Non-pigmented ciliary epithelial cell (primary cell): ENCODE measurements at places on chromosomes 7 and 10.

- peak; percentile 78 for DNase-seq
Measured at GRCh38 chr7:84251277-84251781, 56.7 kb upstream of the SEMA3A start.

- DNase-seq, result no peak
Measured at GRCh38 chr7:115122388-115122787, 200.5 kb downstream of the MDFIC start.

GRCh38 chr10:71297343-71297742 lies 21.7 kb upstream of the SLC29A3 start:
- no peak for DNase-seq

- no peak for DNase-seq
Measured at GRCh38 chr7:100118388-100119071, 628 bp downstream of the TAF6 start.

DNA sequence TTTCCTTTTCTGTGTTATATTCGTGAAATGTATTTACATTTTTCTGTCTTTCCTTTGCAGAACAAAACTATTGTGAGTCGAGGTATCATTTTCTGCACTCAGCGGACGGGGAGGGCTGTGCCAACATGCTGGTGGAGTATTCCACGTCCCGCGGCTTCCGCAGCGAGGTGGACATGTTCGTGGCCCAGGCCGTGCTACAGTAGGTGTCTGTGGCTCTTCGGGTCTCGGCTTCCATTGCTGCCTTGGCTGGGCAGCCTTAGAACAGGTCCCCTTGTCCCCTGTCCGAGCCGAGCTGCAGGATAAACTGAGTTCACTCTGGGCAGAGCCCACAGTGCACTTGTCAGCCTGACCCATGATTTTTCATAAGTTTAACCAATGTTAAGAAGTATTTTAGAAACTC lies 14.5 kb downstream of the GET4 start:
- no peak for DNase-seq

DNA sequence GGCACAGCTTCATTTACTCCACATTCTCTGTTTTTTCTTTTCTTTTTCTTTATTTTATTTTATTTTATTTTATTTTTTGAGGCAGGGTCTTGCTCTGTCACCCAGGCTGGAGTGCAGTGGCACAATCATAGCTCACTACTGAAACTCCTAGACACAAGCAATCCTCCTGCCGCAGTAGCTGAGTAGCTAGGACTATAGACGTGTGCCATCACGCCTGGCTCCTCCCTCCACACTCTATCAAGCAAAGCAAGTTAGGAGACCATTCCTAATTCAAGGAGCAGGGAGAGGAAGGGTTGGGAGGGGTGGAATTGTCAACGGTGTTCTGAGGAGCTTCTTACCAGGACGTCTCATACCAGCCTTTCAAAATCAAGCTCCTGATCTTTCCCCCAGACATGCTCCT lies 52.4 kb downstream of the OAT start:
- no peak for DNase-seq

DNA sequence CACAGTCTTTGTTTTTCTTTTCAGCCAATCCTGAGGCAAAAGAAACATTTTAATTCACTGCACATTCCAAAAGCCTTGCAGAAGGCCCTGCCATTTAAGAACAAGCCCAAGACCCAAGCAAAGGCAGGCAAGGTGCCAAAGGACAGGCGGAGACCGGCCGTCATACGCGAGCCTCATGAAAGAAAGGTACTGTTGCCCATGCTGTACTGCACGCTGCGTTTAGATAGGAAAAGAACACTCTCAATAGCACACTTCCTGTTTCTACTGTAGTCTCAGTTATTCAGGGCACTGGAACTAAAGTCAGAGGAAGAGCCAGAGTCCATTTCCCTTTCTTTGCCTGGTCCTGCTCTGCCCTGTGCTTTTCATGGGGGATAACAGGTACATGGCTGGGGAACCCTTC lies 47.6 kb downstream of the BMS1 start:
- no peak for DNase-seq

DNA sequence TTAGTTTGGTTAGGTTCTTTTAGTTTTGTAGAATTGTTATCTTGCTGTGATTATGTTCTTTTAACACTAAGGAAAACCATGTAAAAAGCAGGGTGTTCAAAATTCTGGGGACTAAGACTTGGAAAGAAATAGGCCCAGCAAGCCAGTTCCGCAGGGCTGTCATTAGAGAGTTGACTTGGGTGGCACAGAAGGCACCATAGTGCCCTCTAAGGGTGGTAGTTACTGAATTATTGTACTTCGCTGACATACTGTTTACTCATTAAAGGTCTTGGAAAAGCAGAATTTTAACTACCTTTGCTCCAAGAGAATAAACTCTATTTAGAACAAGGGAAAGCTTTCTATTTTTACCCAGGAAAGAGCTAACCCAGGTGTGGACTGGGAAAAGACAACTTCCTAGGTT lies 86.5 kb downstream of the OTUD1 start:
- DNase-seq, result no peak

GRCh38 chr10:96704563-96704962 lies 15.8 kb downstream of the PIK3AP1 start:
- DNase-seq, result no peak

DNA sequence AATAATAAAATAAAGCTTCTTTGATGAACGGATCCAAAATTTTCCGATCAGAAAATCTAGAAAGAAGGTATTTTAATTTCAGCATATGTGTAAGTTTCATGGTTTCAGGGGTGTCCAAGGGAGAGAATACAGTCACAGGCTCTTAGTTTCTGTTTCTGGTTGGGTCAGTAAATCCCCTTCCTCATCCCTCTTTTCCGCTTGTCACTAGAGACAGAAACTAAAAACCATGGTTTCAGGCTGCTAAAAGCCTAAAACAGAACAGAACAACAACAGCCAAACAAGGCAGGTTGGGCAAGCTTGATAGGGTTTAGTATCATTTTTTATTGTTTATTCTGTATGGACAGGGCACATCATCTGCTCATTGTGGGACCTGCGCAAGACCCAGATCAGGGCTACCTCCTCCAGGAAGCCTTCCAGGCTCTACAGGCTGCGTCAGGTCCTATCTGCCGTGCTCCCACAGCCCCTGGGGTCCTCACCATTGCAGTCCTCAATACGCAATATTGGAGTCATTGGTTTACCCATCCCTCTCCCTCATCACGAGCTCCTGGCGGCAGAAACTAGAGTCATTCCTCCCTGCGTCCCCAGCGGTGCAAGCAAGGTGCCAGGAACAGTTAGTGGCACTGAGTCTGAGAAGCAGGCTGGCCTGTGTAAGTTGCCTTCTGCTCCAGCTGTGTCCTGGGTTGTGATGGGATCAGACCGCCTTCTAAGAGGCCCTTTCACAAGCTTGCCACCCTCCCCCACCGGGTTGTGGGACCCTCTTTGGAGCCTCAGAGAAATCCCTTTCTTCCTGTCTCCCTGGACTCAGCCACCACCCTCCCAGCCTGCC lies 70.2 kb upstream of the CUX1 start:
- no peak for DNase-seq

DNA sequence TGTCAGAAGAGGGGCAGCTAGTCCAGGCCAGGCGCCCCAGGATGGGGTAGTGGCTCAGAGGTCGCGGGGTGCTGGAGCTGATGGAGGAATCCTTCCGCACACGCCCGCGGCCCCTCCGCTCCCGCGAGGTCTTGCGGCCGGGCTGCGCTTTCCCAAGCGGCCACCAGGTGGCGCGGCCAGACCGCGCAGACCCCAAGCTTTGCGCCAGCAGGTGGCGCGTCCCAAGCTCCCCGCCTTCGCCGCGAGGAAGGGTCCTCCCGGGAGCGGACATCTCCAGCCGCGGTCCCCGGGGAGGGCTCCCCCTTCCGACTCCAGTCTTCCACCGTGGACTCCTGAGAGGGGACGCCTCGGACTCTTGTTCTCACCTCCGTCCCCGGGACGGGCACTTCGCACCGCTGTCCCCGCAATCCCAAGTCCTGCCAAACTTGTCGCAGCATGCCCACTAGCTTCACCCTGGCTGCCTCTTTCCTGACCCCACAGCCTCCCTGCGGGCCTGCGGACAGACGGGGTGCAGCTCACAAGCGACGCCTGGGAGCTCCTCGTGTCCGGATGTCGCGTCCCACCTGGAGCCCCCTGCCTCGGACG lies 19.4 kb downstream of the KCNK18 start:
- DNase-seq, result peak; percentile 11

GRCh38 chr10:69567920-69568319 lies 5.3 kb downstream of the NEUROG3 start:
- DNase-seq, result peak; percentile 1

- no peak for DNase-seq
Measured at GRCh38 chr7:741850-742249, 14.8 kb upstream of the PRKAR1B start.

- DNase-seq, result no peak
Measured at GRCh38 chr7:87369216-87369615, 23.8 kb downstream of the CROT start.

- no peak for DNase-seq
Measured at GRCh38 chr7:128383776-128384175, 22.3 kb upstream of the PRRT4 start.

GRCh38 chr10:21230219-21230618 lies 295.3 kb downstream of the SKIDA1 start:
- DNase-seq, result no peak

DNA sequence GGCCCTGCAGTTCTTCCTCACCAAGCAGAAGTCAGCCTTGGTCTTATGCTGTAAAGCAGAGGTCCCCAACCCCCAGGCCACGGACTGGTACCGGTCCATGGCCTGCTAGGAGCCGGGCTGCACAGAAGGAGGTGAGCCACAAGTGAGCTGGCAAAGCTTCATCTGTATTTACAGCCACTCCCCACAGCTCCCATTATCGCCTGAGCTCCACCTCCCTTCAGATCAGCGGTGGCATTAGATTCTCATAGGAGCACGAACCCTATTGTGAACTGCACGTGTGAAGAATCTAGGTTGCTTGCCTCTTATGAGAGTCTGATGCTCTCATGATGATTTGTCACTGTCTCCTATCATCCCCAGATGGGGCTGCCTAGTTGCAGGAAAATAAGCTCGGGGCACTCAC lies 87.6 kb upstream of the NEBL start:
- DNase-seq, result no peak

- peak; percentile 93 for DNase-seq
Measured at GRCh38 chr10:90920986-90921666, at the start of gene ANKRD1. ANKRD1 (minus strand) TSS chr10:90921087; CDS start chr10:90921027, 60 bp downstream.

- DNase-seq, result no peak
Measured at GRCh38 chr10:8677642-8678041, 623.2 kb downstream of the GATA3 start.

DNA sequence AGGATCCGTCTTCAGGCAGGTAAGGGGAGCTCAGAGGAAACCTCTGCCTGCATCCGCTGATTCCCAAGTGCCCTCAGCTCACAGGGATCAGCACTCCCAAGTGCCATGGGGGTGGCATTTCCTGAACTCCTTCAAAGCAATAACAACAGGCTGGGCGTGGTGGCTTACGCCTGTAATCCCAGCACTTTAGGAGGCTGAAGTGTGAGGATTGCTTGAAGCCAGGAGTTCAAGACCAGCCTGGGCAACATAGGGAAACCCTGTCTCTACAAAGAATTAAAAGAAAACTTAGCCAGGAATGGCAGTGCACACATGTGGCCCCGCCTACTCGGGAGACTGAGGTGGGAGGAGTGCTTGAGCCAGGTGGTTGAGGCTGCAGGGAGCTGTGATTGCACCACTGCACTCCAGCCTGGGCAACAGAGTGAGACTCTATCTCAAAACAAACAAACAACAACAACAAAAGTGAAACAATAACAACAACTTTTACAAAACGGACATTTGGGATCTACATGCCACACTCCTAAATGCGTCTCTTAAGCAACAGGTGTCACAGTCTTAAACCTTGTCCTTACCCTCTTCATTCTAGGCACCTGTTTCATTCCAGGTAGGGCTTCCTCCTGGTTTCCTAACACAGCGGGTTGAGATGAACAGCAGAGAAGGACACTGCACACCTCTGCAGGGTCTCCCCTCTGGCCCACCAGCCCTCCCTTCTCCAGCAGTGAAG lies 73.8 kb downstream of the PAXIP1 start:
- no peak for DNase-seq

DNA sequence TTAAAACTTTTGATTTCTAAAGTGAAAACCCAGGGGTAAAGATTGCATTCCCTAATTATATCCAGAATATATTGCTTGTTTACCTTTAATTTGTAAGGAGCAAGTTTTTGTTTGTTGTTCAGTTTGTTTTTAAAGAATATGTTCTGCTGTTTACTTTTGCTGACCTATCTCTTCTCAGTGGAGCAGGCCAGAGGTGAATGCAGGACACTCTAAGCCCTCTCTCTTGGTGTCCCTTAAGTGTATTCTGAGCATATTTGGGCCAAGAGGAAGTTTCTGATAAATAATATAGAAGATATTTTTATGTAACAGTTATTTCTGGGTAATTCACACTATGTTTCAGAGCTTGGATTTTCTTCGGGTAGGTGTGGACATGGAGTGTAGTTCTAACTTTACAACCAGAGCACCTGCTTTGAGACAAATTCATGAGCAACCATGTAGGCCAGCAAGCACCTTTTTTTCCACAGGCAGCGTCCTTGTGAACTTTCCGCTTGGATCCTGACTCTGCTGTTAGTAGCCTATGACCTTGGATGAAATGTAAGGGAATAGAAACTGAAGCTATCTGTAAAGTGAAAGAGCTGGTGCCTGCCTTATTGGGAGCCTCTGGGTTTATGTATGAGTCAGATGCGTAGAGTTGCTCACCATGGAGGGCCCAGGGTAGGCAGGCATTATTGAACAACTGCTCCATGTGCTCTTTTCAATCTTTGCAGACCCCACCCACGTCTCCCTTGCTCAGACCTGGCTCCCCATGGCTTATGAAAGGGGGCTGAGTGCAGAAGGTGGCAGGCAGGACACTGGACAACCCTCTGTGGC lies 16.1 kb downstream of the OGDH start:
- DNase-seq, result no peak

- no peak for DNase-seq
Measured at GRCh38 chr7:129091484-129092002, 36.6 kb upstream of the TNPO3 start.

DNA sequence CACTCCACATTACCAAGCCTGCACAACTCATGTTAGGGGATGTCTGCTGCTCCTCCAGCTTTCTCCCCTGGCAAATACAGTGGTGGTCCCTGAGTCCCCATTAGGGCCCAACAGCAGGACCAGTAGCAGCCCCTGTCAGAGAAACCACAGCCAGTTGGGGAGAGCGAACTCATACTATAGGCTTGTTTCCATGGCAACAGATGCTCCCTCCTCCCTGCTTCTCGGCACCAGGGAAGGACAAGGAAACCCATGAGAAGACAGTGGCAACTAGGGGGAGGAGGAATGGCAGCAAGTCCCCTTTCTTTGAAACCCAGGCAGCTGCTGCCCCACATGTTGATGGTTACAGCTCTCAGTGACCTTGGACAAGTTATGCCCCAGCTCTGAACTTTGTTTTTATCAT lies 326.4 kb downstream of the KCNMA1 start:
- DNase-seq, result no peak

GRCh38 chr7:52909131-52909530 lies 126.3 kb upstream of the POM121L12 start:
- DNase-seq, result no peak
